ENCODE measurements at places on chromosomes 6 and 20.
A peak's percentile ranks its signal among the peaks of the same experiment; 100 is the strongest.

DNA sequence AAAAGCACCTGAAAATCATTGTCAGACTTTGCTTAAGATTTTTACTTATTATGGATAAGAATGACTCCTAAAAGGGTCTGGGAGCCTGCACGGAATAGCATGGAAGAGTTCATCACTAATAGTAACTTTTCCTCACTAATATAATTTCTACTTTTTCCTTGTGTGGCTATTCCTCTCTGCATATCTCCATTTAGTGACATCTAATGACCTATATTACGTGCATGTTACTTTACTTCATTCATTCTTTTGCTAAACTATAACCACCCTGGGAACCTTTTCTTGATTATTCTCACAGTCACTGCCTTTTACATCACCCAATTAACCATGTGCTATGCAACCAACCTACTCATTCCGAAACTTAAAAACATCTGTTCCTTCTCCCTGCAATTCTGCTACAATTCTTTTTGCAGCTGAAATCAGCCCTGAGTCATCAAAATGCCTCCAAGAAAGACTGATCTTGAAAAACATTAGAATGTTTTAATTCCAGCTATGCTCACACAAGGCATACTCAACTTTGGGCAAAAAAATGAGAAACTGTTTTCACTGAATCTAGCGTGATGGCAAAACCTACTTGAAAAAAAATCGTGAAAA, 313.3 kb downstream of the RNGTT start:
- no peak for DNase-seq

- peak; percentile 64 for DNase-seq
These were observed 9.2 kb downstream of the SLCO4A1 start for GRCh38 chr20:62651285-62652021.

DNA sequence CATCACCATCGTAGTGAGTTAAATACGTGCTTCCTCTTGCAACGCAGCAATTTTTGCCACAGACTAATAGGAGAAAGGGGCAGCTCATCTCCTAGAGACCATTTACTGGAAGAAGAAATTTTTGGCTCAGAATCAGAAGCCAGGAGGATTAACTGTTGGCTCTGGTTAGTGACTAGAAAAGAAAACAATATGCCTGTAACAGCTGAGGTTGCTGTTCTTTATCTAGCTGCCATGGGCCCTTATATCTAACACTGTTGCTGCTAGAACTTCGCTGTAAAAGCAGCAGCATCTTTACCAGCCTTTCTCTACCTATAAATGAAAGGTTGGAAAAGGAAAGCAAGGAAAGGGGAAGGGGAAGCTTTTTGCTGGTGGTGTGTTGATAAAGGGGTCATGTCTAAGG, 65.9 kb downstream of the FAM135A start:
- DNase-seq: no peak

GRCh38 chr6:155967322-155967721, 511.7 kb upstream of the NOX3 start:
- DNase-seq: no peak

- no peak for DNase-seq
These were observed 75.1 kb upstream of the B3GAT2 start for GRCh38 chr6:71031912-71032311.

DNA sequence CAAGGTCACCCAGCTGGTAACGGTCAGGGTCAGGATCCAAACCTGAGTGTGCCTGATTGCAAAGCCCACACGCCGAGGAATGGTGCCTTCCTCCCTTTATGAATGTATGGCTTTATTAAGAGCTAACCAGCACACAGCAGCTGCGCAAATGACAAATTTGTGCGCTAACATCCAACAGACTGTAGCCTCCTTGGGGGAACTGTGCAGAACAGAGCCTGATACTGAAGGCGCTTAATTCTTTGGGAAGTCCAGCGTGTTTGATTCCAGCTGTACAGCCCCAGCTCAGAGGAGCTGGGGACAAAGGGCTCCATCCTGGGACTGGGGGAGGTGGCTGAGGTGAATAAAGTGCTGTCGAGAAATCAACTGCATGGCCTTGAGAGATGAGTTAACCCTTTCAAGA, 75.7 kb upstream of the JARID2 start:
- DNase-seq: no peak

DNA sequence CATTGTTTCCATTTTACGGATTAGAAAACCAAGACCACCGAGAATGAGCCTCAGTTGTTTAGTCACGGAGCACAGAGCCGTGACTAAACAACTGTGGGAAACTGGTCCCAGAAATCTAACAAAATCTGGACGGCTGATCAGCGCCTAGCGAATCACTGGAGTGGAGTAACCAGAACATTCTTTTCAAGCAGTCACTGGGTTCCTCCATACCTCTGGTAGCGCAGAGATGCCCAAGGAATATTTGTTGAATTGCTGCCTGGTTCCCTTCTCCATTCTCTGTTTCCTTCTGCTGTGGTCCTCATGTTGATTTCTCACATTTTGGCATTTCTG, 62.0 kb downstream of the GPX5 start:
- no peak for DNase-seq

DNA sequence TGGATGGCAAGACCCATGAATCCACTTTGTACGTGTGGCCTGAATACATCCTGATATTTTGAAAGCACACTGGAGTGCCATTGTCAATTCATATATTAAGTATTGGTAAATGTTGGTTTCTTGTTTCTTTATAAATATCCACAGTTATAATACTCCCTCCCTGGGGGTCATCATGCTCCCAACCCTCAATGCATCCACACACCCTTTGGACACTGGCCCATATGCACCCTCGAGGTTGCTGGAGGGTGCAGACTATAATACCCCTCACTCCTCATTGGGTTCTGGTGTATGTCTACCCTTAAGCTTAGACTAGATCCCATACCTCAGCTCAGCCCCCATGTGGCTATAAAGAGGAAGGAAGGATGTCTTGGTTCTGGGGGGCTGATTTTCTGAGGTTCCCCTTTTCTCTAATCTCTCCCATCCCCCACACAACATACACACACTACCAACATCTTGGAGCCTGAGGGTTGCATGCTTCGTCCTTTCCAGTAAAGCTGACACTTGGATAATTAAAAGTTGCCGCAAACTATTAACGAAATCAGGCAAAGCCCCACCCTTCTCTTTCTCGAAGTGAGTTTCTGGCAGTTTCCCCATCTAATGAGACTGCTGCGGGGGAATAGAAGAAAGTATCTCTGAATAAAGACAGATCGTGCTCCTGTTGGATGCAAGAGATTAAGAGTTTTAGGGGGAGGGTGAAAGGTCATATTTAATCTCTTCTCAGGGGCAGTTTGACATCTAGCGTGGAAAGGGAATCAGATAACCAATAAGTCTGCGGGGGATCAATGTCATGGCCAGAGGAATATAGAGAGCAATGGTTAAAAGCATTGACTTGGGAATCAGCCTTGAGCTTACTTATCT, 7.4 kb downstream of the PIM1 start:
- no peak for DNase-seq

DNA sequence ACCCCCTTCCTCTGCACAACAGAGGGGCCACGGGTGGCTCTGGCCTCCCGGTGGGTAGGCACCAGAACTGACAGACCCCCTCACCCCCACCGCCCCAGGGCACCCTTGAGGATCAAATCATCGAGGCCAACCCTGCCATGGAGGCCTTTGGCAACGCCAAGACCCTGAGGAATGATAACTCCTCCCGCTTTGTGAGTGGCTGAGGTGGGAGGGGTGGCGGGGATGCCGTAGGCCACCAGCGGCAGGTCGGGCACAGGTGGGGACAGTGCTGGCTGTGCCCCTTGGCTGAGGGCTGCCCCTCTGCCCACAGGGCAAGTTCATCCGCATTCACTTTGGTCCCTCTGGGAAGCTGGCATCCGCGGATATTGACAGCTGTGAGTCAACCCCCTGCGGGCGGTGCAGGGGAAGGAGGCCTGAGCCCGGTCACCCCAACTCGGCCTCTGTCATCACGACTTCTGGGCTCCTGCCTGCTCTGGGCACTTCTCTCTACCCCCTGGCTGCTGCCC, 29.1 kb downstream of the MYH7B start:
- DNase-seq: no peak

DNA sequence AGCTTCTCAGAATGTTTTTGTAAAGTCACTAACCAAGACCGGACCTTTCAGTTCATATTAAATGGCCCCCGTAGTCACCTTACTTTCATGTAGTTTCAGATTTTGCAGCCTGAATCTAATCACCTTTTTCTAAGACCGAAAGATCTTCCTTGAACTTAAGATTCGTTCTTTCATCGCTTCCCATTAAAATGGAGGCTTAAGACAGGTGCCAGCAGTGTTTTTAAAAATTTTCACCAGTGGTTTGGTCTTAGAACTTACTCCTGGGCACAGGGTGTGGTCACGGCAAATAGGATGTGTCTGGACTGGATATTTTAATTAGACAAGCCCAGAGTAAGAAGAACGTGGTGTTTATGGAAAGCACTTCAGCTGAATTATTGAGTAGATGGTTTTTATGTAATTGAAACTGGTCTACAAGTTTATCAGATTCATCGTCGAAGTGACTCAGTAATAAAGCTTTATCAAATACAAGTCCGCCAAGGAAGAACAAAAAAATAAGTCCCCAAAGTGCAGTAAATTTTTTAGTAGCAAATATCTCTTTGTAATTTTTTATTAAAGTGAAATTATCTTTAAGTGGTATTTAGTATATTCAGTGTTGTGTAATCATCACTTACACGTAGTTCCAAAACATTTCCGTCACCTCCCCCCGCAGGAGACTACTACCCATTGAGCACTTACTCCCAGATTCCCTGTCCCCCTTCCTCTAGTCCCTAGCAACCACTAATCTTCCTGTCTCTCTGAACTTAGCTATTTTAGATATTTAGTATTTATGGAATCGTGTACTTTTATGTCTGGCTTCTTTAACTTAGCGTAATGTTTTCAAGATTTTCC, 868 bp downstream of the SRSF3 start:
- DNase-seq: no peak

DNA sequence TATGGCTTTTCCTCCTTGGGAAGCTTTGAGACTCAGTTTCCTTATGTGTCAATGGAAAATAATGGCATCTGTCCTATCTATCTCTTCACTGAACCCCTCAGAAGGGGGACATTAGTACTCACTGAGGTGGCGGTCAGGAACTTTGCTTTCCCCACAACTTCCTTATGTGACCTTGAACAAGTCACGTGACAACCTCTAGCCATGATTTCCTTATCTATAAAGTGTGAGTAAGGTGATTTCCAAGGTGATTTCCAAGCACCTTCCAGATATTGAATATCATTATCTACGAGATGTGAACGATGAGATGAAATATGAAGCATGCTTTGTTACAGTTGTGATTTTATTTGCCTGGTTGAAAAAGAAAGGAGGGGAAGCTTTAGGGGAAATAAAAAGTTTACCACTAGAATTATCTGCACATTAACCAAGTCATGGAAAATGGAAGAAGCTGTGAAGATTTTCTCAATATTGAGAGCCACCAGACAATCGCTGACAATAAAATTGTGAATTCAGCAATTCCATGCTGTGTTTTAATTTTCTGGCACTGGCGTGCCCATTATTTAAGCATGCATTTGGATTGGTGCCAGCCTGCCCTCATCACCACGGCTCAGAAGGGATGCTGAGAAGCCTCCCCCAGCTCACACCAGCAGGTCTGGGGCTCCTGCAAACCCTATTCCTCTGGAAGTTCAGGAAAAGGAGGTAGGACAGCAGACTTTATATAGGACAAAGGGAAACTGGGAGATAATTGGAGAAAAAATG, 255.3 kb downstream of the CD83 start:
- no peak for DNase-seq

DNA sequence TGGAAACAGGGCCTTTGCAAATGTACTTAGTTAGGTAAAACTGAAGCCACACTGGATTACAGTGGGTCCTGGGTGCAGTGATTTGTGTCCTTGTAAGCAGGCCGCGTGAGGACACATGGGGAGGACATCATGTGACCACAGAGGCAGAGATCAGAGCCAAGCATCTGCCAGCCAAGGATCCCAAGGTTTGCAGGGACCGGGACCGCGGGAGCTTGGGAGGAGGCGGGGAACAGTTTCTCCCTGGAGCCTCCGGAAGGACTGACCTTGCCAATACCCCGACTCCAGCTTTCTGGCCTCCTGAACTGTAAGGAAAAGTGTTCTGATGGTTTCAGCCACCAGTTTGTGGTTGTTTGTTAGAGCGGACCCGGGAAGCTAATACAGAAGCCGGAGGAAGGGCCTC, 500.9 kb downstream of the PREX1 start:
- DNase-seq: no peak

- DNase-seq: no peak
These were observed 29.3 kb upstream of the ARMH2 start for GRCh38 chr6:24827970-24828369.

DNA sequence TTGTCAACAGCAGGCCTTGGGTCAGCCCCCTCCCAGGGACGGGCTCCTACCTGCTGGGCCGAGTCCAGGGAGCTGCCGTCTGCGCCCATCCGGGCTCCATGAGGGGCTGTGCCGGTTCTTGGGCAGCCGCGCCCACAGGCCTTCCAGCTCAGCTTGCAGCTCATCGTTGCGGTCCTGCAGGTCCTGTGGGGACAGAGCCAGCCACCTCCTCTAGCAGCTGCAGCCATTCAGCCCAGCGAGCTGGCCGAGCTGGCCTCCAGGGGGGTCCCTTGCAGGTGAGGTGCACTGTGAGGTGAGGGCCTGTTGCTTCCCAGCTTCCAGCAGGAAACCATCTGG, 74.4 kb downstream of the GINS1 start:
- DNase-seq: no peak

DNA sequence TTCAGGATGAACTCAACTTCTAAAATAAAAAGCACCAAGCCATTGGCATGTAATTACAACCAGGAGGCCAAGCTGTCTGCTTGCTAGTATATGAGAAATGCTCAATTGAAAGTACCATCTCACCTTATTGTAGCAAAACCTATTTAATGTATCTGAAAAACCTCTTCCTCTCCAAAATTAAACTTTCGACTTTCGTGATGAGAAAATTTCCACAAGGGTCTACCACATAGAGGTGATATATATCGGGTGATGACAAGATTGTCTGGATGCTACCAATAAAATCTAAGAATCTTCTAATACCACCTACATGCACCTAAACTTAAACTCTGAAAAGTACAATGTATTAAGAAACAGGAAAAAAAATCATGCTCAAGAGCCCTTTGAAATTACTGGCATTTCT, 74.2 kb downstream of the ATXN1 start:
- DNase-seq: no peak

- DNase-seq: no peak
These were observed 253.4 kb downstream of the GMPR start for GRCh38 chr6:16491666-16492313.

- DNase-seq: no peak
These were observed 13.3 kb downstream of the SNX5 start for GRCh38 chr20:17955302-17955701.

GRCh38 chr6:108168090-108168463, 2.3 kb downstream of the NR2E1 start:
- no peak for DNase-seq

DNA sequence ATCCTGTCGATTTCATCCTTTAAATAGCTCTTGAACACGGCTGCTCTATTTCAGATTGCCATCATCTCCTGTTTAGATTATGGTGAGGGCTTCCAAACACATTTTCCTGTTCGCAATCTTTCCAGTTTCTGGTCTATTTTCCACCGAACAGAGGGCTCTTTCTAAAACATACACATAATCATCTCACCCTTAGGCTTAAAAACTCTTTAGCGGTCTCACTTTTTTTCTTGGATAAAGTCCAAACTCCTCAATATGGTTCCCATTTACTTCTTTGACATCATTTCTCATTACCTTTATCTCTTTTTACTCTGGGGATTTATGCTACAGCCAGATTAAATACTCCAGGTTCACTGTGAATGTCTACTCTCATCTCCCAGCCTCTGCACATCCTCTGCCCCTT, 103.4 kb upstream of the STMND1 start:
- no peak for DNase-seq

Data from activated T-helper 1 cell treated with anti-CD3 and anti-CD28 coated beads, Interleukin-2, amount 50 U/mL, for 16 hours (primary cell).